ENCODE measurements at places on chromosomes 11 and 22.

DNA sequence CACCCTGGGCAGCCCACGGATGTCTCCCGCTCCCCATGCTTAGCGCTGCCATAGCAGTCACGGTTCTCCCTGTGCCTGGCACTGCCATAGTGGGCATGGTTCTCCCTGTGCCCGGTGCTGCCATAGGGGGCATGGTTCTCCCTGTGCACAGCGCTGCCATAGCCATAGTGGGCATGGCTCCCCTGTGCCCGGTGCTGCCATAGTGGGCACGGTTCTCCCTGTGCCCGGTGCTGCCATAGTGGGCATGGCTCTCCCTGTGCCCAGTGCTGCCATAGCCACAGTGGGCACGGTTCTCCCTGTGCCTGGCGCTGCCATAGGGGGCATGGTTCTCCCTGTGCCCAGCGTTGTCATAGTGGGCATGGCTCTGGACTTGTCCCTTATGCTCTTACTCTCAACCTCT is 19.9 kb upstream of the ARAP1 start:
- no peak for DNase-seq

GRCh38 chr11:112903340-112903739 is 57.9 kb upstream of the NCAM1 start:
- no peak for DNase-seq

DNA sequence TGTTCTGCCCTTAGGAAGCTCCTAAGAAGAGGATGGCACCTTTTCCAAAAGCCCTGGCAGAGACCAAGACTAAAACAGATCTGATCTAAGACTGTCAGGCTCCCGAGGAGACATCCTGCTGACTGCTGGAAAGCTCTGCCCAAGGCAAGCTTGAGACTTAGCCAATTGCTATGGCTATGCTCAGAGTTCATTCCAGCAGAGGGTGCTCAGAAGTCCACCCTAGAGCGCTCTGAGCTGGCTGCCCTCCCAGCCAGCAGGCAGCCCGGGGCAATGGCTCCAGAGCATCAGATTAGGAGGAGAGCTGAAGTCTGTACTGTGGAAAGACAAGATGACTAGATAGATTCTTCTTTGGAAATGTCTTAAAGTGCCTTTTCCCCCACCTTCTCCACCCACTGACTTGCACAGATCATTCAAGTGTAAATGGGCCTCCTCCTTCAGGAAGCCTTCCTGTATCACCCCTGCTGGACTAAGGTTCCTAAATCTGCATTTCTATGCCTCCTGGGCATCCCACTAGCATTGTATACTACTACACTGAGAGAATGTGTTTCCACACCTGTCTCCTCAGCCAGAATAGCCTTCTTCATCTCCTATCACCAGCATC is 23.4 kb downstream of the LRRC55 start:
- DNase-seq = no peak

GRCh38 chr11:67409261-67409666 is 5.4 kb downstream of the TBC1D10C start:
- no peak for DNase-seq

GRCh38 chr11:1305063-1305495 is 4.4 kb downstream of the TOLLIP start:
- DNase-seq = no peak

Data from stimulated activated CD4-positive, alpha-beta T cell treated with anti-CD3 and anti-CD28 coated beads, Interleukin-1b, Interleukin-23, amount 100 ng/mL, for 4 hours (primary cell).